ENCODE measurements at places on chromosomes 6 and 20.

GRCh38 chr6:4280707-4281106 is 145.3 kb upstream of the ECI2 start:
- DNase-seq: no peak

DNA sequence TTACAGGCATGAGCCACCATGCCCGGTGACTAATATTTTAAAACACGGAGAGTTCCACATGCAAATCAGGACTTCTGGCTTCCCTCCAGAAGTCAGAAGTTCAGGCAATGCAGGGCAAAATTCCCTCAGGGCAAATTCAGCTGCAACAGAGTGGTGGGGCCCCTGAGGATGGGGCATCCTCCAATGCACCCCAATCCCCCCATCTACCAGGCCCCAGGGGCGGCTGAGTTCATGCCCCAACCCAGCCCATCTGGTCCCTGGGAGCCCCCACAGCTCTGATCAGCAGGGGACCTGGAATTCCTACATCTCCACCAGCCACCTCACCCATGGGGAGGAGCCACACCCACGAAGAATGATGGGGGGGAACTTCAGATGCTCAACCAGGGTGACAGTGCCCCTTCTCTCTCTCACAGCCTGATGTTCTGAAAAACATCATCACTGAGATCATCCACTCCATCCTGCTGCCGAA is 22.6 kb downstream of the BPIFB1 start:
- no peak for DNase-seq

GRCh38 chr6:146984251-146984924 is 219.8 kb upstream of the STXBP5 start:
- DNase-seq: no peak

- DNase-seq: no peak
Measured at GRCh38 chr6:168280899-168281245, 38.7 kb downstream of the DACT2 start.

GRCh38 chr6:26155061-26155930 is 68.1 kb downstream of the HFE start:
- DNase-seq: no peak

DNA sequence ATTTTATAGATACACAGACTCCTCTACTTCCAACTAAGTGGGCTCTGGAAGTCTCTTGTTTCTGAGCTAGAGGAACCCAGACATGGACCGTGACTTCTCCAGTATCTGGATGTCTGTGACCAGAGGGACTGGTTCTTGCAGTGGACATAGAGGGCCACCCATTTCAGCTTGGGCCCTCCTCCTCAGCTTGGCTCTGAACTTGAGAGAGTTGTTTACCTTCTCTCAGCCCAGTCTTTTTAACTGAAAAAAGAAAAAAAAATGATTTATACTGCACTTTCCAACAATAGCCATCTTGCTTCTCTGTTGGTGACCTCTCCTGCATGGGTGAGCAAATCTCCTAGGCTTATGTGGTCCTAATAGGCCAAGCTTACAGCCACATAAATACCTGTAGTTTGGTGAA is 60.3 kb upstream of the TMEM181 start:
- no peak for DNase-seq

- no peak for DNase-seq
Measured at GRCh38 chr20:347317-347639, 367 bp downstream of the NRSN2 start.

GRCh38 chr20:20969701-20970280 is 136.4 kb downstream of the LINC00237 start:
- no peak for DNase-seq

DNA sequence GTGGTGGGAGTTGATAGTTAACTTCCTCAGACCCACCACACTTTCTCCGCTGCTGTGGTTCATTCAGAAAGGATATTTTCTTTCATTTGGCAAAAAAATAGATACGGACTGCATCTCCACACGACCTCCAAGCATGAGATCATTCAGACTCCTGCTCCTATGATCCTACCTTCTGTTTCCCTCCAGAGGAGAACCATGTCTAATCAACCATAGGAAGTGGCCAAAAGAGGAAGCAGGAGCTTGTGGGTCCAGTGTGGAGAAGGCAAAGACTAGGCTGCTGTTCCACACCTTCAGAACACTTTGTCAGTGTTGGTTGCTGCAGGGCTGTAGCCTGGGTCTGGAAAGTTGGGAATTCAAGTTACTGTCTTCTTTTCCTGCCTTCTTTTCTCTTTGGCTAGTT is 10.6 kb upstream of the KIF13A start:
- DNase-seq: no peak

- no peak for DNase-seq
Measured at GRCh38 chr6:144744720-144745119, 459.6 kb downstream of the UTRN start.

GRCh38 chr20:61387204-61387953 is 135.3 kb downstream of the CDH4 start:
- DNase-seq: no peak

DNA sequence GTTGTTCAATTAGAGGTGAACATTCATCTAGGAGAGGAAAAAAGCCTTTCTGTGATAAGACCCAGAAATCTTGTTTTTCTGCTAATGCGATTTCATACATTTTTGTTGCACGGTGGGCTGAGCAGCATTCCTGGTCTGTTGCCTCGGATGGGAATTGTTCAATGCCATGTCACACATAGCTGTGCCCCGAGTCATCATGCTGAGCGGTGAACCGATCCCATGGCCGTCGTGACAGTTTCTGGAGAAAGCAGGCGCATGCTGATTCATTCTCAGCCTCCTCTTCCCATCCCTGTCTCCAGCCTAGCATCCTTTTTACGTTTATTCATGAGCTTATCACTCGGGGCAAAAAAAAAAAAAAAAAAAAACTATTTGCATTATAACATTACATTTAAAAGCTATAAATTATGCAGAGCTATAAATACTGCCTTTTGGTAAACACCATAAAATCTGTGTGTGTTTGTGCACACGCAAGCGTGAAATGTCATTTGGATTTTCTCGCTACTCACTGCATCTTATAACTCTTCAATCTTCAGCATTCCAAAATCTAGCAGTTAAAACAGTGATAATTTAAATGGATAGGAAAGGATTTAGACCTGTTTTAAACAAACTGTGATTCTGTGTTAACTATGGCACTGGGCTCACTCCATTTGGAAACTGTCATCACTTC is 58.9 kb upstream of the IFNGR1 start:
- no peak for DNase-seq

- no peak for DNase-seq
Measured at GRCh38 chr6:157746897-157747296, 76.1 kb upstream of the SNX9 start.

DNA sequence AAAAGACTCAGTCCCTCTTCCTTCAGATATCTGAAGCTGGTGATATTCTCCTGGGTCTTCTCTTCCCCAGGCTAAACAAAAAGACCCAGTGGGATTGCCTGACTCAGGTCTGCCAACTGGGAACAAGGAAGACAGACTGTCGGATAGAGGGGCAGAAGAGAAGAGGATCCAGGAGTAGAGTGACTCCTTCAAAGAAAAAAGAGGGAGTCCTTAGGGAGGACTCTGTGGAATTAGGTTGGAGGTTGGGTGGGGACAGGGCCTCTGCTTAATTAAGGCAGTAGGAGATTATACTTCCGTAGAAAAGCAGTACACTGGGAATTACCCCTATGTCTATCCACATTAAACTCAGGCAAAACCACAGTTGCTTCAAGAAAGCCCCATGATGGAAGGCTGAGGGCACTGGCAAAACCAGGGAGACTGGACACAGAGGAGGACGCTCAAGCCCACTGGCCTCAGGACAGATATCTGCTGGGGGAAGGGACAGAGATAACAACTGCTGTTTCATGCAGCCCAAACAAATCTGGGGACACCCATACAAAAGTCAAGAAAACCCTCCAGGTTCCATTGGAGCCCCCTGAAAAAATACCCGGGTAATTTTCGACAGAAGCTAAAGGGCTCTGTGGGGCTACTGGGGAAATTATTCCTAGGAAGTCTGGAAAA is 5.7 kb downstream of the BCL2L1 start:
- no peak for DNase-seq

DNA sequence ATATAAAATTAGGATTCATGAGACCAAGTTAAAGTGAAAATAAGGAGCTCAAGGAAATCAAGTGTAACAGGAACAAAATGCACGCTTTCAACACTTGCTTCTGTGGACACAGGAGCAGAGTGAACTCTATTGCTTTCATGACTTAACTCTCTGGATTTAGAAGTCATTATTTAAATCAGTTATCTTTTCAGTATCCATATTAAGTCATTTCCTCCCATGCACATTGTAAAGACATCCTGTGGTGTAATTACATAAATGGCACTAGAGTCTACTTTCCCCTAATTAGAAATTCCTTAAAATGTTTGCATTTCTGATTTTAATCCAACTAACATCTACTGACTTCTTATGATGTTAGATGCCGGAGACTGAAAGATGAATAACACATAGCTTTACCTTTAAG is 88.0 kb downstream of the INSM1 start:
- DNase-seq: no peak

DNA sequence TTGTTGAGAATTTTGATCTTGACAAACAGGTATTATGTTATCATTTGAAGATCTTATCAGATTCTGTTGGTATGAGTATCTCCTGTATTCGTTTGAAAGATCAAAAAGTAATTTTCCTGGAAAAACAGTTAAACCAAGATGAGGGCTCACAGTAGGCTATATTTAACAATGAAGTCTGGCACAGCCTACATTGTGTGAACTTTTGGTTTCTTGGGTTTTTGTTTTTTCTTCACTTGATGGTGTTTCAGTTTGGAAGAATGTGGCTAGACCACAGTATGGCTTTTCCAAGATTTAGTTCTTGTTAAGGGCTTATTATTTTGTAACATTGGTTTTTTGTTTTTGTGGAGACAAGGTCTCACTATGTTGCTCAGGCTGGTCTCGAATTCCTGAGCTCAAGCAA is 306.4 kb downstream of the CDKAL1 start:
- no peak for DNase-seq

GRCh38 chr6:166598441-166599138 is 12.1 kb upstream of the RAMACL start:
- DNase-seq: no peak

- no peak for DNase-seq
Measured at GRCh38 chr6:24643920-24644319, 2.1 kb downstream of the KIAA0319 start.

GRCh38 chr6:49264496-49264895 is 198.6 kb downstream of the MMUT start:
- DNase-seq: no peak

- peak; percentile 54 for DNase-seq
Measured at GRCh38 chr6:17705428-17705777, 1.3 kb downstream of the NUP153 start.

DNA sequence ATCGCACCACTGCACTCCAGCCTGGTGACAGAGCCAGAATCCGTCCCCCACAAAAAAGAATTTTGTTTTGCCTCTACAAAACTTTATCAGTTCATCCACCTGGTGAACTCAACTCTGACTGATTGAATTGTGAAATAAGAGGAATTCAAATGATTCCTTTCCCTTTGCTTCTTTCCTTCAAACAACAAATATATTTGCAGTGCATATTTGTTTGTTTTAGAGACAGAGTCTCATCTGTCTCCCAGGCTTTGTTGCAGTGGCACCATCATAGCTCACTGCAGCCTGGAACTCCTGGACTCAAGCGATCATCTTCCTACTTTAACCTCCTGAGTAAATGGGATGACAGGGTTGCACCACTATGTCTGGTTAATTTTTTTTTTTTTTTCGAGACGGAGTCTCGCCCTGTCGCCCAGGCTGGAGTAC is 23.2 kb upstream of the PIM1 start:
- DNase-seq: no peak

GRCh38 chr6:63415286-63415685 is 95.5 kb upstream of the LGSN start:
- DNase-seq: no peak

DNA sequence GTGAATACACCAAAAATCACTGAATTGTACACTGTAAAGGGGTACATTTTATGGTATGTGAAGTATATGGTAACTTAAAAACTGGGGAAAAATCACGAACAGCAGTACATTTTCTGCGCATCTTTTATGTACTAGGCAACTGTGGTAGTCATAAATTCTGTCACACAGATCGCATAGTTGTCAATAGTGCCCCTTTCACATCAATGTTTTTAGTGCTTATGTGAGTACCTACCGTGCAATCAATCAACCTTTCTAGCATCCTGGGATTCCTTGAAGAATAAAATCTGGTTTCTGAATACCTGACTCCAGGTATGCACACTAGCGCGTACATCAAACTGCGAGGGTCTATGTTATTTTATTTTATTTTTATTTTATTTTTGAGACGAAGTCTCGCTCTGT is 637 bp upstream of the RPF2 start:
- no peak for DNase-seq

DNA sequence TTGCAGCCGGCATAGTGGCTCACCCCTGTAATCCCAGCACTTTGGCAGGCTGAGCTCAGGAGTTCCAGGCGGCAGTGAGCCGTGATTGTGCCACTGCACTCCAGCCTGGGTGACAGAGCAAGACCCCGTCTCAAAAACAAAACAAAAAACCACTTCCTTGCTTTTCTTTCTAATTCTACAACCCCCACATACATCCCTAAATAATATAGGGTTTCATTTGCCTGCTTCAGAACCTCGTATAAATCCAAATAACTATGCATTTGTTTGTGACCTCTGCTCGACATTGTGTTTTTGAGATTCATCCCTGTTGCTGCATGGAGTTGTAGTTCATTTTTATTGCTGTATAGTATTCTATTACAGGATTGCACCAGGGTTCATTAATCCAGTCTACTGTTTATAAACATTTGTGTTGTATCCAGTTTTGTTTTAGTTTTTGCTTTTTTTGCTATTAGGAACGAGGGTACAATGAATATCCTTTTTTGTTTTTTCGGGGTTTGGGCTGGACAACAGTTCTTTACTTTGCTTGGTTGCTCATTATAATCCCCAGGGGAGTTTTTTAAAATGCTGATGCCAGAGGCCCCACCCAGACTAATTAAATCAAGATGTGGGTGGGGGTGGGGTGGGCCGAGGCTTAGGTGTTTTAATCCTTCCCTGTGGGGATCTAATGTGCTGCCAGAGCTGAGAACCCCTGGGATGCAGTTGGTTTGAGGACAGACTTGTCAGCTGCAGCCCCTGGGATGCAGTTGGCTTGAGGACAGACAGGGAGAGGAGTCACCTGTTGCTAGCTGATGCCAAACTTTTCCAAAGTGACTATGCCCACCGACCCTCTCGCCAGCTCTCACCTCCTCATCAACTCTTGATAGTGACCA is 2.4 kb upstream of the SNAI1 start:
- DNase-seq: no peak

DNA sequence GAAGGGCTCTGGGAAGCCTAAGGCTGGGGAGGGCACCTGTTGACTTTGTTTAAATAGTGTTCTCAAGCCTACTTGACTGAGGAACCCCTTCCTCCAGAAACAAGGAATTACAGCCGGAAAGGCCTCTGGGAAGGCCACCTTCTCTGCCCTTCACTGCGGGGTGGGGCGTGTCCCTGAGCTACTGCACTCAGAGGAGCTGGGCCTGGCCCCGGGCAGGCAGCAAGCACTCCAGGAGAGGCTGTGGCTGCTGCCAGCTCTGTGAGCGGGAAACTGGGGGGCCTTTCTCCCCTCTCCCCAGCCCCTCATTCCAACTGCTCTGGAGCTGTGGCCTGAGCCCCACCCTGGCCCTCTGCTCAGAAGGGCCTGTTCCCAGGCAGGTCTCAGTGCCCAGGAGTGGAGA is 4.0 kb upstream of the OSBPL2 start:
- DNase-seq: no peak

All from left lobe of liver (tissue), 2 donors.